ENCODE measurements at places on chromosomes 3 and 15.

DNA sequence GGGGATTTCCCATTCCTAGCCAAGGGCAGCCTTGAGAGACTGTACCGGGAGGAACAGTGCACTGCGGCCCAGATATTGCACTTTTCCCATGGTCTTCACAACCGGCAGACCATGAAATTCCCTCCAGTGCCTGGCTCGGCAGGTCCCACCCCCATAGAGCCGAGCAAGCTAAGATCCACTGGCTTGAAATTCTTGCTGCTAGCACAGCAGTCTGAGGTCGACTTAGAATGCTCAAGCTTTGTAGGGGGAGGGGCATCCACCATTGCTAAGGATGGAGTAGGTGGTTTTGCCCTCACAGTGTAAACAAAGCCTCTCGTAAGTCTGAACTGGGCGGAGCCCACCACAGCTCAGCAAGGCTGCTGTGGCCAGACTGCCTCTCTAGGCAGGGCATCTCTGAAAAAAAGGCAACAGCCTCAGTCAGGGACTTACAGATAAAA is 156.3 kb downstream of the FRMD5 start:
- DNase-seq: peak; percentile 63

DNA sequence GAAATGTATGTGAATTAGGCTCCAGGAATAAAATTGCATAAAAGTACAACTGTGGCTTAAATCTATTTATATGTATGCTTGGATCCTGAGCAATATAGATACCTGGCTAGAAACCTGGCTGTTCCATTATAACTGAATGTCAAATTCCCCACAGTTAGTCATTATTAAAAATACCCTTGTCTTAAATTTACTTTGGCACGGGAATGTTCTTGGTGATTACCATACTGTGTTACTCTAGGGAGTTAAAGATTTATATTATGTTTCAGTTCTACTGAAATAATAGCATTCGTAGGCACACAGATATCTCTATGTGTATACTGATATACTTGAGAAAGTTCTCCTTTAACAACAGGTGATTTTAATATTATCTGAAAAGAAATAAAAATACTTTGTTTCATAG is 394.1 kb downstream of the PTPRG start:
- no peak for DNase-seq

DNA sequence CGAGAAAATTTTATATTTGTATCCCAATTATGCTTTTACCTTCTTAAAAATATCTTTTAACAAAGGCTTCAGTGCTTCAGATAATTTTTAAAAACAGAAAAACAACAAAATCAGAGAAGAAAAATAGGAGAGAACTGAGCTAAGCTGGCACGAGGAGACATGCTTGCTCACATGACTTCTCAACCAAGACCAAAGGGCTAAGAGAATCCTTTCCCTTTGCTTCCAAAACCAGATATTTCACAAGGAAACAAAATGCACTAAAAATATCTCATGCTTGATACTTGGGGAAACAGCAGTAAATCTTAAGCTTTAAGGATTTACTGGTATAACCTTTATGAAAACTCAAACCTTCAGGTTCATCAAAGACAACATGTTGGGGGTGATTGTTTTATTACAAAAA is 58.4 kb downstream of the CAPN7 start:
- DNase-seq: no peak

- no peak for DNase-seq
Measured at GRCh38 chr3:7787871-7788828, 713.5 kb upstream of the LMCD1 start.

- no peak for DNase-seq
Measured at GRCh38 chr3:19106307-19106706, 42.0 kb upstream of the KCNH8 start.

DNA sequence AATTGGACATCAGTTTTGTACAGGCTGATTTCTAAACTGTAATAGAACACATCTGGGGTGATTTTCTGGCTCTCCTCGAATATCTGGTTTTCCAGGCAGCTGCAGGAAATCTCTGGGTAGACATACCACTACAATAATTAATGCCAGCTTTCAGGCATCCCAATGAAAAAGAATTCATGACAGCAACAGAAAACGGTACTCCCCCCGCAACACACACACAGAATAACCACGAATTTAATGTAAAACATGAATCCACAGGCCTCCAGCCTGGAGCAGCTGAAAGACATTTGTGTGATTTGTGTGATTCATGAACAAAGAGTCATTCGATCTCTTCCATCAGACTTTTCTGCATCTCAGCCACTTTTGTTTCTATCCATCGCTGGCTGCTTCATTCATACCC is 262.2 kb downstream of the MAGI1 start:
- no peak for DNase-seq

GRCh38 chr15:36362509-36362915 is 216.9 kb upstream of the CDIN1 start:
- no peak for DNase-seq

DNA sequence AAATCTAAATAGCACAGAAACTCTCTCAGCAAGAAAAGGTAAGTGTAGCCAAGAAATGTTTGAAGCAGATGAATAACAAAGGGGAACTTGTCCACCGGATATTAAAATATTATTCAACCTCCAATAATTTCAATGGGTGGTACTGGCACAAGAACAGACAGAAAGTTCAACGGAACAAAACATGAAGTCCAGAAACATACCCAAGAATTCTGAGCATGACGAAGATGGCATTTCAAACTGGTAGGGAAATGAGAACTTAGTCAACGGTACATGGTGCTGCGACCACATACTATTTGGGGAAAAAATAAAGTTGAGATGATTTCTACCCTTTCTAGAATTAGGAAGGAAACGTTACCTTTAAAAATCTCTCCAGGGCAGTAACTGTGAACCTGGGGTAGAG is 5.5 kb downstream of the CHSY1 start:
- no peak for DNase-seq

- no peak for DNase-seq
Measured at GRCh38 chr3:43257850-43258249, 28.5 kb upstream of the SNRK start.

DNA sequence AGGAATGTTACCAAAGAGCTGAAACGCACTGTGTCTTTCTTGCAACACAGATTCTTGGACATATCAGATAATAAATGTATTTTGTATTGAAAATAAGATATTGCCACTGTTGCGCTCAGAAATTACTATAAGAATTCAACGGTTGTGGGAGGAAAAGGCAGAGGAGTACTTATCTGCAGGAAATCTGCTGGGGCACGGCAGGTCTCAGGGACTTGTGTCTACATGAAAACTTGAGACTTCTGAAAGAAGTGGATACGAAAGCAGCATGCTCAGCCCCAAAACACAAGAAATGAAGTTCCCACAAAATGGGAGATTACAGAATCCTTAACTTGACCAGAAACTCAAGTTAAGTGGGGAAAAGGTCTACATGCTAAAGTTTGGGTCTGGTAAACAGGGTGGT is 86.5 kb downstream of the IGSF11 start:
- DNase-seq: no peak

DNA sequence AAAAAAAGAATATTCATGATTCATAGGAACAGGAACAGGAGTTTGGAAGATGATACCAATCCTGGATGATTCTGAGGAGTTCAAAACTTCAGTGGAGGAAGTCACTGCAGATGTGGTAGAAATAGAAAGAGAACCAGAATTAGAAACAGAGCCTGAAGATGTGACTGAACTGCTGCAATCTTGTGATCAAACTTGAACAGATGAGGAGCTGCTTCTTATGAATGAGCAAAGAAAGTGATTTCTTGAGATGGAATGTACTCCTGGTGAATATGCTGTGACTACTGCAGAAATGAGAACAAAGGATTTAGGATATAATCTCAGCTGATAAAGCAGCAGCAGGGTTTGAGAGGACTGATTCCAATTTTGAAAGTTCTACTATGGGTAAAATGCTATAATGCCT is 72.7 kb downstream of the GSK3B start:
- no peak for DNase-seq

Data from hematopoietic multipotent progenitor cell treated with erythropoietin and hydrocortisone succinate and interleukin-3 and kit ligand, for 8 days (in vitro differentiated cells).